ENCODE measurements at places on chromosomes 4 and X. TPM values are rescaled to one million over a fixed set of nuclear protein-coding genes. Genes with fewer than 3 reads are reported as not detected.

DNA sequence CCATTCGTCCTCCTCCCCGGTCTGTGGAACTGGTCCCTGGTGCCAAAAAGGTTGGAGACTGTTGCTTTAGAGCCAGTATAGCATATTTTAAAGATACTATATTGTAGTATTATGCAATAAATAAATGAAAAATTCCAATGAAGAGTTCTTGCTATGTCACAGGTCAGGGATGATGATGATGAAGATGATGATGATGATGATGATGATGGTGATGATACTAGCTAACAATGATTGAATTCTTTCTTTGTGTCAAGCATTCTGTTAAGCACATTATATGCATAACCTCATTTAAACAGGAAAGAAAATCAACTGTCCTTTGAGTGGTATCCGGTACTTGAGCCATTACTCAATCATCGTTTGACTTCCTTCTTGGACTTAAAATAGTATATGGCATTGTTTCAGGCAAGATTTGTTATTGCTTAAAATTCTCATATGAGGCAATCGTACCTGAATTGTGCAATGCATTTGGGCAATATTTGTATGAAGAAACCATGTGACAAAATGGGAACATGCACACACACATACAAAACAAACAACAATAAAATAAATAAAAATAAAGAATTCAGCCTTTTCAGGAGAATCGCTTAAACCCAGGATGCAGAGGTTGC lies 22.8 kb upstream of the TLR2 start:
- H3K4me3 ChIP-seq = no peak overlapping the region
- H3K4me1 ChIP-seq = no peaks in the 10 kb centered on the region
- H3K27me3 ChIP-seq = no peaks in the 10 kb centered on the region
- no peak for DNase-seq
- H3K27ac ChIP-seq = no peak overlapping the region

- no peak for DNase-seq
- H3K27me3 ChIP-seq = no peaks in the 10 kb centered on the region
- no peaks in the 10 kb centered on the region for H3K36me3 ChIP-seq
- no peak overlapping the region for H3K27ac ChIP-seq
- no peak overlapping the region for H3K4me3 ChIP-seq
These were observed 38.3 kb downstream of the RAPGEF2 start for GRCh38 chr4:159141193-159141592.

- no peaks in the 10 kb centered on the region for H3K27me3 ChIP-seq
- no peaks in the 10 kb centered on the region for H3K4me1 ChIP-seq
These were observed 140.6 kb downstream of the GPM6A start for GRCh38 chr4:175671491-175671934.

DNA sequence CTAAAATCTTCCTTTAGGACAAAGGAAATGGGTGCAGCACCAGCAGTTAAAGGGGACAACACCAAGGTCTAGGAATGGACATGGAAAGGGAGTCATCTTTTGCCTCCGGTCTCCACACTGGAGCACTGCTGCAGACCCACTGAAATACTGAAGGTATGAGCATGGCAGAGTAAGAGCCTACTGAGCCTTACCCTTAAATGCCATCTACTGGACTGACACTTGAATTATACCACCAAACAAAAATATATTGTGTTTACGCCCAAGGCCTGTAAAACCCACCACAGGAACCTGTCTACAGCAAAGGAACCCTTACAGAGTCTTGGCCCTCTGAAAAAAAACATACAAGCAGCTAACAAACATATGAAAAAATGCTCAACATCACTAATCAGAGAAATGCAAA lies 443.4 kb downstream of the CCSER1 start:
- H3K36me3 ChIP-seq = no peaks in the 10 kb centered on the region
- H3K27me3 ChIP-seq = no peaks in the 10 kb centered on the region
- no peak overlapping the region for H3K27ac ChIP-seq
- no peaks in the 10 kb centered on the region for H3K4me1 ChIP-seq
- H3K4me3 ChIP-seq = no peak overlapping the region

The PNMA6A gene
- 0.12 TPM for polyA plus RNA-seq

DNA sequence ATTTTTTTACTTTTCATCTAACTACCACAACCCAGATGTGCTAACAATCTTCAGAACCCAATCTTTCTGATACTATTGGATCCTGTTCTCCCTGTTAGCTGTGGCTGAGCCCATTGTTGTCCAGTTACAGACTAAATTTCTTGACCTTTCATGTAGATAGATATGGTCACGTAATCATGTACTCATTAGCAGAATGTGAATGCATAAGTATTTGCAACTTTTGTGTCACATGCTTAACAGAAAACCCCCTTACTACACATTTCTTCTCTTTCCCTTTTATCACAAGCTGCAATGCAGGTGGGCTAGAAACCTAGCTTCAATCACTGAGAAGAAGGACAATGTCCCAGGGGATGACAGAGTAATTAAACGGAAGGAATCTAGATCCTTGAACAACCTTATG lies 13.1 kb upstream of the FAM13A start:
- H3K4me3 ChIP-seq = no peak overlapping the region
- no peak for DNase-seq
- no peaks in the 10 kb centered on the region for H3K27me3 ChIP-seq
- H3K27ac ChIP-seq = no peak overlapping the region
- H3K4me1 ChIP-seq = no peaks in the 10 kb centered on the region
- no peaks in the 10 kb centered on the region for H3K36me3 ChIP-seq

GRCh38 chrX:10447564-10448214 lies 172.7 kb downstream of the MID1 start:
- no peak overlapping the region for H3K4me3 ChIP-seq
- H3K36me3 ChIP-seq = no peaks in the 10 kb centered on the region
- no peaks in the 10 kb centered on the region for H3K27me3 ChIP-seq
- H3K4me1 ChIP-seq = no peaks in the 10 kb centered on the region

GRCh38 chr4:62717154-62717553 lies 1517.0 kb downstream of the ADGRL3 start:
- no peaks in the 10 kb centered on the region for H3K4me1 ChIP-seq
- no peak overlapping the region for H3K27ac ChIP-seq
- no peaks in the 10 kb centered on the region for H3K27me3 ChIP-seq
- H3K36me3 ChIP-seq = no peaks in the 10 kb centered on the region
- no peak overlapping the region for H3K4me3 ChIP-seq
- no peak for DNase-seq

GRCh38 chrX:72120837-72121236 lies 10.9 kb downstream of the RTL5 start:
- peaks cover 39% of the 10 kb centered on the region for H3K4me1 ChIP-seq
- H3K36me3 ChIP-seq = no peaks in the 10 kb centered on the region
- no peak for DNase-seq
- H3K27me3 ChIP-seq = no peaks in the 10 kb centered on the region

The CYTL1 gene
- polyA plus RNA-seq = not detected

The GPC3 gene
- not detected for polyA plus RNA-seq

DNA sequence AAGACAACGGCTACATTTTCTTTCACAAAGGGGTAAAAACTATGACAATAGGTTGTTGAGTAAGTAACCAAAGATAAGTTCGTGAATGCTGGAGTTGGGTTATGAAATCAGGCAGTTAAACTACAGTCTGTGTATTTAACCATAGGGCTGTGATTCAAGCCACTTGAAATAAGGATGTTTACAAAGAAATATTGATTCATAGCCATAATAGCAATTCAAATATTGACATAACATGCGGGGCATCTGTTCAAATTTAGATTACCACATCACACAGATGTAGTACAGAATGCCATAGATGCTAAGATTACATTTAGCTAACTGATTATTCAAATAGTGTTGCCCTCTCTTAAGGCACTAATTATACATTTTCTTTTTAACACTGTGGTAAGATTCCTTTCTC lies 364.1 kb downstream of the FSTL5 start:
- no peak overlapping the region for H3K27ac ChIP-seq
- H3K27me3 ChIP-seq = no peaks in the 10 kb centered on the region
- H3K4me1 ChIP-seq = no peaks in the 10 kb centered on the region
- H3K36me3 ChIP-seq = no peaks in the 10 kb centered on the region
- DNase-seq = no peak

DNA sequence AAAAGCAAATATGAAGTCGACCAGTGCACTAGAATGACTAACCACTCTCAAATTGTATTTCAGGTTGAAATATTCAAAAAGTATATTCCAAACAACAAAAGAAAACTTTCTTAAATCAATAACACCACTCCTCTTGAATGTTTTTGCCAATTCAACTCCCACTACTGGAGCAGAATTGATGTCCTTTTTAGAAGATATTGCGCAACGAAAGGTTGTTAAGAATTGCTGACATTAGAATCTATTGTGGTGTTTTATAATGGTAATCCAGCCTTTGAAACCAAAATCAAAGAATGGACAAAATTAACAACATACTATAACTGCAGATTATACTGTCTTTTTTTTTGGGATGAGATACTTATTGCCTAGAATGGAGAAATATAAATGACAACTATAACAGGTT lies 331.3 kb downstream of the GRXCR1 start:
- H3K4me1 ChIP-seq = no peaks in the 10 kb centered on the region
- no peak overlapping the region for H3K27ac ChIP-seq
- no peaks in the 10 kb centered on the region for H3K27me3 ChIP-seq
- H3K36me3 ChIP-seq = no peaks in the 10 kb centered on the region
- no peak overlapping the region for H3K4me3 ChIP-seq

The CACNA1F gene
- polyA plus RNA-seq = 9.3 TPM

DNA sequence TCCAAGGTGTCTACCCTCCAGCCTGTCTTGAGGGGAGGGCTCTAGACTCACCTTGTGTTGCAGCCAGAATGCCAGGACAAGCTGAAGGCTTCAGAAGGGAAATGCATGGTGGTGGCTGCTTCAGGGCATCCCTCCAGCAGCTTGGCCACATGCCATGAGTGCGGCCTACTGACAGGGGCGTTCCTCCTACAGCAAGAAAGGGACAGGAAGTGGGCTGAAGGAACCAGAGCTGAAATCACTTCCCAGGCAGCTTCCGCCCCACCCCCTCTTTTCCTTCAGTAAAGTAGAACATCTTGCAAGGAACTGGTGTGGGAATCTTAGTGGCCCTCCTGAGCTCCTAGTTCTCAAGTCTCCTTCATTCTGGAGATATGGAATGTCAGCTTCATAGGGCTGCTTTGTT lies 167.5 kb upstream of the DGKK start:
- H3K27ac ChIP-seq = no peak overlapping the region
- no peaks in the 10 kb centered on the region for H3K4me1 ChIP-seq
- H3K36me3 ChIP-seq = no peaks in the 10 kb centered on the region
- DNase-seq = no peak
- no peaks in the 10 kb centered on the region for H3K27me3 ChIP-seq

- H3K27me3 ChIP-seq = no peaks in the 10 kb centered on the region
- no peaks in the 10 kb centered on the region for H3K36me3 ChIP-seq
- DNase-seq = no peak
- peaks cover 7% of the 10 kb centered on the region for H3K4me1 ChIP-seq
- H3K4me3 ChIP-seq = no peak overlapping the region
These were observed 2.9 kb downstream of the EDA start for GRCh38 chrX:69618803-69619202.

- no peak overlapping the region for H3K4me3 ChIP-seq
- no peaks in the 10 kb centered on the region for H3K27me3 ChIP-seq
- H3K4me1 ChIP-seq = no peaks in the 10 kb centered on the region
These were observed 27.6 kb downstream of the HCCS start for GRCh38 chrX:11138498-11139390.

The PDE6B gene
- 25.2 TPM for polyA plus RNA-seq

- H3K36me3 ChIP-seq = no peaks in the 10 kb centered on the region
- peak overlapping the region; percentile 81 for H3K4me3 ChIP-seq
- H3K27me3 ChIP-seq = no peaks in the 10 kb centered on the region
- H3K27ac ChIP-seq = peak overlapping the region; percentile 70
These were observed 1.4 kb downstream of the CCNI start for GRCh38 chr4:77074381-77074831.

DNA sequence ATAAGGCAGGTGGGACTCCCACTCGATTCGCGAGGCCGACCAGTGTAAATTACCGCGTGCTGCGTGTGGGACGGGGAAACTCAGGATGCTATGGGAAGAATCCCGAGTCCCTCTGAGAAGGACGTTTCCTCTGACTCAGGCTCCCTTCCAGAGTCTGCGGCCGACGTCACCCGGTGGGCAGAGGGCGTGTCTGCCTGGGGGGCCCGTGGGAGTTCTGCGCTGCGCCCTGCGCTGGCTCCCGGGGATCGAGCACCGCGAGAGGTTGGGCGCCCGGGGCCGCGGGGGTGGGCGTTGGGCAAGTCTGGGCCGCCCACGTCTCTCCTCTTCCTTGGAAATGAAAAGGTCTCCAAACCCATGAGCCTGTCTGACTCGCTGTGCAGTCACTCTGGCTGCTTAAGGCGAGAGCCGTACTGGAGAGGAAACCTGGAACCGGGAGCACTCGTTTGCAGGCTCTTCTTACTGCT lies 568 bp downstream of the NIPAL1 start:
- no peak overlapping the region for H3K27ac ChIP-seq
- DNase-seq = no peak
- H3K4me3 ChIP-seq = peak overlapping the region; percentile 66
- no peaks in the 10 kb centered on the region for H3K36me3 ChIP-seq
- peaks cover 17% of the 10 kb centered on the region for H3K27me3 ChIP-seq

The SFRP2 gene
- polyA plus RNA-seq = not detected

DNA sequence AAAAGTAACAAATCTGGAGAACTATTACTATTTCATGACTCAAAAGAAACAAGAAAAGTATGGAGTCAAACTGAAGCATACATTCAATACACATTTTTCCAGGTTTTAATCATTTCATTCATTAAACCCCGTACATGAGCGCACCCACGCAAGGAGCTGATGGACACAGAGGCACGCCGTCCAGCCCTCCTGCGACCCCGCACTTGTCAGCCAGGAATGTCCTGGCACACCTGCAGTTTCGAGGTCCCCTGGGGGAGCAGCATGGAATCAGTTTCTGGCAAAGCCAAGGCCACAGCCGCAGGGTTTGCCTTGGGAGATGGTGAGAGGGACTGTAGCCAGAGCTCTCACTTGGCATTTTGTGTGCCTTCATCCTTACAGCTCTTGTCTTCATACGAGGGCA lies 12.8 kb upstream of the SLC2A9 start:
- DNase-seq = no peak
- H3K4me1 ChIP-seq = peaks cover 16% of the 10 kb centered on the region
- H3K27ac ChIP-seq = no peak overlapping the region

The SHOX gene
- not detected for polyA plus RNA-seq

The XK gene
- 0.15 TPM for polyA plus RNA-seq

GRCh38 chrX:57573754-57574153 lies 18.1 kb upstream of the ZXDB start:
- peak; percentile 30 for DNase-seq
- no peak overlapping the region for H3K27ac ChIP-seq
- H3K36me3 ChIP-seq = no peaks in the 10 kb centered on the region
- no peaks in the 10 kb centered on the region for H3K27me3 ChIP-seq

DNA sequence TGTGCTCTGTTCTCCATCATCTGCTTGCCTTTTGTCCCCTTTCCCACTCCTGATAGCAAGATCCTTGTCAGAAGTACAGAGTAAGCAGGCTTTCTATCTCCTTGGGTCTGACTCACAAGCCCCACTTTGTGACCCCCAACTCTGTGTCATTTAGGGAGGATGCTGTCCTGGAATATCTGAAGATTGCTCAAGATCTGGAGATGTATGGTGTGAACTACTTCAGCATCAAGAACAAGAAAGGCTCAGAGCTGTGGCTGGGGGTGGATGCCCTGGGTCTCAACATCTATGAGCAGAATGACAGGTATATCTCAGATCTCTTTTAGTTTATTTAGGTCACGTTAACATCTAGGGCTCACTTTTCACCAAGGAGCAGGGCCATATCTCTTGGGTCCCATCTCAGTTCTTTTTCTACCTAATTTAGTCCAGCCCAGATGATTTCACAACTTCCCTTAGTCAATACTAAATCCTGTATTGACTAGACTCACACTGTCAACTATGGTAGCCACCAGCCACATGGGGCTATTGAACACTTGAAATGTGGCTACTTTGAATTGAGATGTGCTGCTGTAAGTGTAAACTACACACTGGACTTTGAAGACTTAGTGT lies 64.3 kb downstream of the MSN start:
- H3K4me3 ChIP-seq = no peak overlapping the region
- H3K4me1 ChIP-seq = peaks cover 4% of the 10 kb centered on the region
- no peak for DNase-seq
- no peak overlapping the region for H3K27ac ChIP-seq
- peaks cover 90% of the 10 kb centered on the region for H3K36me3 ChIP-seq

All from B cell (primary cell).